ENCODE measurements at places on chromosomes 1 and 21.

DNA sequence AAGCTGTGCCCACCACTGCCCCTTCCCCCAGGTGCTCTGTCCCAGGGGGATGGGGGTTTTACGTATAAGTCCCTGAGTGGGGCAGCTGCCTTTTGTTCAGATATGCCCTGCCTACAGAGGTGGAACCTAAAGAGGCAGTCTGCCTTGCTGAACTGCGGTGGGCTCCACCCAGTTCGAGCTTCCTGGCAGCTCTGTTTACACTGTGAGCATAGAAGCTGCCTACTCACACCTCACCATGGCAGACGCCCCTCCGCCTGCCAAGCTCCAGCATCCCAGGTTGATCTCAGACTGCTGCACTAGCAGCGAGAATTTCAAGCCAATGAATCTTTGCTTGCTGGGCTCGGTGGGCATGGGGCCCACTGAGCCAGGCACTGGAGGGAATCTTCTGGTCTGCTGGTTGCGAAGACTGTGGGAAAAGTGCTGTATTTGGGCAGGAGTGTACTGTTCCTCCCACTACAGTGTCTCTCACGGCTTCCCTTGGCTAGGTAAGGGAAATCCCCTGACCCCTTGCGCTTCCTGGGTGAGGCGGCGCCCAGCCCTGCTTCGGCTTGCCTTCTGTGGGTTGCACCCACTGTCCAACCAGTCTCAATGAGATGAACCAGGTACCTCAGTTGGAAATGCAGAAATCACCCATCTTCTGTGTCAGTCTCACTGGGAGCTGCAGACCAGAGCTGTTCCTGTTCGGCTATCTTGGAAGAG, 17.6 kb upstream of the RWDD3 start:
- DNase-seq = no peak

GRCh38 chr1:245645894-245646293, 491.1 kb downstream of the KIF26B start:
- no peak for DNase-seq

DNA sequence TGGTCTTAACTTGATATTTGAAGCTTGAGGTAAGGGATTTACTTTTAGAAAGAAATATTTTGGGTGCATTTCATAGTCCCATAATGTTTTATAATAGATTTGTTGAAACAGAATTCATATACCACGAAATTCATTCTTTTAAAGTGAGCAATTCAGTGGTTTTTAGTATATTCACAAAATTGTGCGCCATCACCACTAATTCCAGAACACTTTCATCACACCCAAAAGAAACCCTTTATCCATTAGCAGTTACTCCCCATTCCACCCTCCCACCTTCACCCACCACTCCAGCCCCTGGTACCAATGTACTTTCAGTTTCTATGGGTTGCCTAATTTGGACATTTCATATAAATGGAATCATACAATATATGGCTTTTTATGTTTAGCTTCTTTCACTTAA, 38.9 kb upstream of the DMRTB1 start:
- DNase-seq = no peak

DNA sequence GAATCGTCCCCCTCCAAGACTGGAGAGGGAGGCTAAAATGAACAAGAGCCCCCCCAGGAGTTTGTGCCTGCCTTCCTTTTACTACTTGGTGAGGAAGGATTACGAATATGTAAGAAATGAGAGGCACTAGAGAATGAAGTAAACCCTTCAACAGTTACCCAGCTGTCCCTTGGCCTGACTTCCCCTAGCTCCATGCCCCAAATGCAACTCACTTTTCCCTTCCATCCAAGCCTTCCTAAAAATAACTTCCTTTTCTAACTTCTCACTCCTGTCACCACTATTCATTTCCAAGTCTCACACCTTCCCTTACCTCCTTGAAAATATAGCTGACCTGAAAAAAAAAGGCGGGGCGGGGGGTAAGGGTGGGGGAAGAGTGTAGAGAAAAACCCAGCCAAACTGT, 96.6 kb upstream of the HNRNPU start:
- DNase-seq = no peak

DNA sequence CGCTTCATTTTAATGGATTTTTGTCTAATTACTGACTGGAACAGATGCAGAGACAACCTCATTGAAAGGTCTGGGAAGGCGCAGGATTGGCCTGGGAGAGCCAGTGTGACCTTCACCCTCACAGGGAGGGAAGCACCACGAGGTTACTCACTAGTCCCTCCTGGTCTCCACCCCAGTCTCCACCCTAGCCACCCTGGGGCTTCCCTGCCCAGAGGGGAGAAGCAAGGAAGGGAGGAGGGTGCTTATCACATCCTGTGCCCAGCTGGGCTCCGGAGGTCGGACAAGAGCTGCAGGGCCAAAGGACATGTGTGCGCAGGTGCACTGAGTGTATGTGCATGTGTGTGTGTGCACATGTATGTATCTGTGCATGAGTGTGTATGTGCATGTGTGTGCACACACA, 220.1 kb upstream of the VAMP3 start:
- no peak for DNase-seq

DNA sequence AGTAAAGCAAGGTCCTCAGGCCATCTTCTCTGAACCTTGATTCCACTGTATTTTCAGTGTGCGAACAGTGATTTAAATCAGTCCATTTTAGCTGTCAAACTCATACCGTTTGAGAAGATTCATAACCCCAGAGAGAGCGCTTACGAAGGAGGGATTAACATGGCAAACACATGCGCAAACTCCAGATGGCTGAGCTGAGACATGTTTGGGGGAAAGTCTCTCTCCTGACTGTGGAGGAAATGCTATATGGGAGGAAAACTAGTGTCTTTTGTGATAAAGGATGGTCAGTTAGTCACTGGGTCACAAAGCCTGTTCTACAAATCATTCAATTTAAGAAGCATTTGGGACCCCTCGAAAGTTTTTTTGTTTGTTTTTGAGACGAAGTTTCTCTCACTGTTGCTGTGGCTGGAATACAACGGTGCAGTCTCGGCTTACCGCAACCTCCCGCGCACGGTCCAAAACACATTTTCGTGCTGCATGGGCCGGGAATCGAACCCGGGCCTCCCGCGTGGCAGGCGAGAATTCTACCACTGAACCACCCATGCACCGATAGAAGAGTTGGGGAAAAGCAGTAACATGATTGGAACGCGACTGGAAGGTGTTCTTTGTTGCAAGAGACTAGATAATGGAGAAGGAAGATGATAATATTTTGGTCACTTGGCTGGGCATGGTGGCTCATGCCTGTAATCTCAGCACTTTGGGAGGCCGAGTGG, 58.4 kb upstream of the CXADR start:
- no peak for DNase-seq

- DNase-seq = no peak
Observed at GRCh38 chr1:156140879-156141707, 12.3 kb upstream of the SEMA4A start.

- no peak for DNase-seq
Observed at GRCh38 chr1:154241703-154242351, 21.1 kb downstream of the UBAP2L start.

DNA sequence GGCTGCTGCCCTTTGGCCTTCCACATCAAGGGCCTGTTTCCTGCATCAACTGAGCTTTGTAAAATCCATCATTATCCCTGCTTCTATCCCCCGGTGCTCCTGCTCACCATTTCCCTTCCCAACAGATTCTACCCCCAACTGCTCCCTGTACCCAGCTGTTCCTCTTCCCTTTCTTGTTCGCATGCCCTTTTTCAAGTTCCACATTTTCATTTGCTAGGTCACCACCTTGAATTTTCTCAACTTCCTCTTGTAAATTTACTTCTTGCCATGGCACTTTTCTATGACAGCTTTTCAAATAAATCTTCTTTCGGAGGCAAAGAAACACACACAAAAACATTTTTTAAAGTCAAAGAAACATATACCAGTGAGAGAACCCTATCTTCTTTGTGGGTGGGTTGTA, 330.5 kb upstream of the ADGRL2 start:
- DNase-seq = no peak

DNA sequence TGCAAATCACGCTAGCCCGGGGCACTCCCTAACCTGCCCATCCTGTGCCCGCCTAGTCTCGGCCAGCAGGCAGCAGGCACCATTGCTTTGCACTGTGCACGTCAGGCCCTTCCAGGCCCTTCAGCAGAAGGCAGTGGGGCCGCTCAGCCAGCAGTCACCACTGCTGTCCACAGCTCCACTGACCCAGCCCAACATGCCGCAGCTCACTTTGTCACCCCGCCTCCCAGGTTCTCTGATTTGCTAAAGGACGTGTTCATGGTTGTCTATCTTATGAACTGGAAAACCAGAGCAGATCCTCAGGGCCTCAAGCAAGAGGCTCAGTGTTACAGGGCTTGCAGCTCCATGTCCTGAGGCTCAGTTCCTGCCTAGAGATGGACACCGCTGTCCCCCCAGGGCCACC, 14.2 kb upstream of the SPOCD1 start:
- no peak for DNase-seq

DNA sequence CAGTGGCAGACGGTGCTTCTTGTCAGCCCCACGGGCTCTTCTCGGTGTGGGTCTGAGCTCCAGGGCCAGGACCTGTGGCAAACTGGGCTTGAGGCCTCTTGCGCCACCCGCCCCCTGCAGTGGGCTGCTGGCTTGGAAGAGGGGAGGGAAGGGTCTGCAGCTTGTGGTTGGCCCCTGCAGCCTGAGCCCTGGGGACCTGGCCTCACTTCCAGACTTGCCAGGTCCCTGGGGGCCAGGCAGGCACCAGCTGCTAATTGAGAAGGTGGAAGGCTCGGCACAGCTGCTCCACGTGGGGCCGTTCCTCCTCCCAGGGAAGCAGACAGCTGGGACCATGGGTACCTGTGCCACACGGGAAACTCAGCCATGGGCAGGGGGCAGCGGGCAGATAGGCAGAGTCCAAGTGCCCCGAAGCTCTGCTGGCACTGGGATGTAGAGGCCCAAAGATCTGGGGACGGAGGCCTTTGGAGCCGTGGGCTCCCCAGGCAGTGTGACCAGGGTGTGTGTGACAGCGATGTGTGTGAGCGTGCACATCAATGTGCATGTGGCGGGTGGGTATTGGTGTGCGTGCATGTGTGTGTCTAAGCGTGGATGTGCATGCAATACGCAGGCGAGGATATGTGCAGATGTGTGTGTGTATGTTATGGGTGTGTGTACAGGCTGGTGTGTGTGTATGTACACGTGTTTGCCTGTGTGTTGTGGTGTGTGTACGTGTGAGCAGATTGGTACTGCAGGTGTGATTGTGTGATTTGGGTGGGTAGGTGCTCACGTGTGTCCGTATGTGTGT, 39.3 kb downstream of the TP73 start:
- DNase-seq = no peak
